ENCODE measurements at places on chromosomes 6 and 20.

GRCh38 chr6:150687508-150687907 lies 87.8 kb downstream of the PLEKHG1 start:
- DNase-seq = no peak

DNA sequence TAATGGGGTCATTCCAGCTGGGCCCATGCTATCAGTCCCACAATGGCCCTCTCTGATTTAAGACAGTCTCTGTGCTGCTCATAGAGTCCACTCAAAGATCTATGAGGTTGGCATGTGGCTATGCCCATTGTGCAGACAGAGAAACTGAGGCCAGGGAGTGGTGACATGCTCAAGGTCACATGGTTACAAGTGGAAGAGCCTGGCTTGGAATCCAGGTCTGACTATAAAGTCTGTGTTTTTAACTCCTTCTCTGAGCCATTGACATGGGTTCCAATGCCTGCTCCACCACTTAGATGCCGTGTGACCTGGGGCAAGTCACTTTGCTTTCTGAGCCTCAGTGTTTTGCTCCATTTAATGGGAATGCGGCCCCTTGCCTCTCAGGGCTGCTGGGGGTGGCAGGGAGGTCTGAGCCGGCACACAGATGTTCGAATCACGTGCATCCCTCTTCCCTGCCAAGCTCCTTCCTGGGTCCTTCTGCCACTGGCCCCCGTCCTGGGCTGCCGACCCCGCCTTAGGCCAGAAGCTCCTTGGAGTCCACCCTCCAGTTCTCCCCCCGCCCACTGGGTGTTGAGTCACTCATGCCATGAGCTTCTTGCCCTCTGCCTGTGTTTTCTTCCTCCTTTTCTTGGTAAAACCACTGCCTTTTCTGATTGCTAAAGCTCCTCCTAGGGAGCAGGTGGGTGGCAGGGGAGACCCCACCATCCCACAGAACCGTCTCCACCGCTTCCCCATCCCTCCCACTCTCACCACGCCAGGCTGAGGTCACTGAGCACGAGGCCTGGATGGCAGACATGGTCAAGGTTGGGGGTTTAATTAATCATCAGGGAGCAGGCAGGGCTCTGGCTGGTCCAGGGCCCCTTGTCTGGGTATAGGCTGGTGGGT lies 35.7 kb downstream of the CEBPB start:
- no peak for DNase-seq

DNA sequence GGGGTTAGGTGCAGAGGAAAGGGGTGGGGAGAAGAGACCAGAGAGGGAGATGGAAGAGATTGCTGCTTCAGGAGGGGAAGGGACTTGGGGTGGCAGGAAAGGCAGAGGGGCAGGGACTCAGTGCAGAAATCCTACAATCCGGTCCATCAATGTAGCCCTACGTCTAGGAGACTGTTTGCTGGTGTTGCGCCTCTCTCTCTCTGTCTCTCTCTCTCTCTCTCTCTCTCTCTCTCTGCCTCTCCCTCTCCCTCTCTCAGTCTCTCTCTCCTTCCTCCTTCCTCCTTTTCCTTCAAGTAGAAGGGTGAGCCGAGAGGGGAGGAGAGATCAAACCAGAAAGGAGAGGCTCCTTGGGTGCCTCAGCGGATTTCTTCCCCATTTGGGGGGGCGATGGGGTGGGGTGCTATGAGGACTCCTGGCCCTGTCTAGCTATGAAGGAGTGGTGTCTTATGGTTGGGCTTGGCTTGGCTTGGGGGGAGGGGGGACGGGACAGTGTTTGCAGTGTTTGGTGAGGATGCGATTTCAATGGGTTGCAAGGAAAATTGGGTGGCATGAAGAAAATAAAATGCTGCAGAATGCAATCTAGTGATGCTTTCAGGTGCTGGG lies 181.2 kb downstream of the TBXT start:
- no peak for DNase-seq

GRCh38 chr20:50516180-50516934 lies 6.2 kb downstream of the PTPN1 start:
- no peak for DNase-seq

DNA sequence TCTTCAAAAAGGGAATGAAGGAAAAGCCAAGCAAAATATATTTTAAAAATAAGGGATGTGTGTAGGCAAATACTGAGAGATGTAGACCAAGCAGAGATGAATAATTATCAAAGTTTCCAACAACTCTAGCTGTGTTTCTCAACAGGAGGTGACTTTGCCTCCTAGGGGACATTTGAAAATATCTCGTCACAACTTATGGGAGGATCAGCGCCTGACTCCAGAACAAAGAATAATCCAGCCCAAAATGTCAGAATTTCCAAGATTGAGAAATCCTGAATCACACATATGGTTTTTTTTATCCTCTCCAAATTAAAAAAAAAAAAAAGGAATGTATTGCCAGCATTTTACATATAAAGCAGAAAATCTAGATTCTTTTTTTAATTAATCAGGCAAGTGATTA lies 241.2 kb upstream of the ZFP64 start:
- DNase-seq = no peak

GRCh38 chr6:7144872-7145584 lies 37.3 kb downstream of the RREB1 start:
- no peak for DNase-seq

- DNase-seq = no peak
These were observed 9.7 kb upstream of the MMS22L start for GRCh38 chr6:97292671-97293070.

DNA sequence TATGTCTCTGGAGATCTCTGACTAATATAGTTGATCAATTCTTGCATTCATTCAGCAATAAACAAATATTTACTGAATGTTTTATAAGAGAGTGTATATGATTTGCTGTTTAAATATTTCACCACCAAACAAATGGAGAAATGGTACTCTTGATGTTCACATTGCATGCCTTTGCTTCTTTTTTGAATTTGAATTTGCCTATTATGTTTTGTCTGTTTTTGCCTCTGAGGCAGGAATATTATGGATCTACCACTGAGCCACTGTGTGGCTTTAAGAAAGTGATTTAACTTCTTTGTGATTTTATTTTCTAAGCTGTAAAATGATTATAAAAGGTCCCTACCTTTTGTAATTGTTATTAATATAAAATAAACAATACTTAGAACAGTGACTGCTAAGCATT lies 345.0 kb downstream of the DOK5 start:
- no peak for DNase-seq

DNA sequence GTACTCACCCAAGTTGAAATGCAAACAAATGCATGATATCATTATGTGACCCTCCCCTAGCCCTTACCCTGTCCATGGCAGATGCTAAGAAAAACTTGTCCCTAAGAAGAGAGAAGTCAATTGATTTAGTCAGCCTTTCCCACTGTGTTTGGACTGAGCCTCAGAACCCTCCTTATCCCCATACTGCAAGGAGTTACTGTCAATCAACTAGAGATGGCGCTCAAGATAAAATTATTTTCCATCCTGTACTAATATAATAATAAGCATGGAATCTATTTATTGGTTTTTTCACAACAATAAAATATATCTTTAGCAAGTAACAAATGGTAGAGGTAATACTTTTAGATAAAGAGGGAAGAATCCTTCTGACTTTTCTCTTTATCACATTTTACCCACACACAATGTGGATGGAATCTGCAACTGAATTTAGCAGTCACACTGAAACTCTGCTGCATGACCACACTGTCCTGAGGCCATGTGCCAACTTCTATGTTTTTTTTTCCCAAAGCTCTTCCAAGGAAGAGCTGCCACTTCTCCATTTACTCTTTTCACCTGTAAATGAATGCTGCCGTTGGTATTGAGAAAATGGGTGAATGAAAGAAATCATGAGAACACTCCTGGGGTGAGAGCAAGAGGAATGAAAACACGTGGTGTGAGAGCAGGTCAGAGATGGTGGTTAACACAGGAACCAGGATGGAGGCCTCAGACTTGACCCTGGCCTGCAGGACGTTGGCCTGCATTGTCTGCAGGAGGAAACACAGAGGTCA lies 10.5 kb downstream of the NT5E start:
- no peak for DNase-seq

DNA sequence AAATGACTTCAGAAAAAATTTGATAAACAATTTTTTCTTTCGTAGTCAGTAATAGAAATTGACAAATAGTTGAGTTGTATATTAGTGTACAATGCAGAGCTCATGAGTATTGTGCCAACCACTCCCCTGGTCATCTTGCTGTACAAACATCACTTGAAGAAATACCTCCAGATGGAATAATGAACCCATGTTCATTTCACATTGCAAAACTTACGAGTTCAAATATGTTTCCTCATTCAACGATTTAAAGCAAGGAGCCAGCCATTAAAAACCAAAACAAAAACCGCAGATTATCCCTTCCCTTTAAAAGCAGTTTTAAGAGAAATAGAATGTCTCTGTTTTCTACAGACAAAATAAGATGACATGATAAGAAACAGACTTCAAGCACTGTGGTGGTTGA lies 62.5 kb downstream of the RALGAPA2 start:
- no peak for DNase-seq

- DNase-seq = peak; percentile 74
These were observed 27.8 kb downstream of the TCF21 start for GRCh38 chr6:133916650-133917151.

GRCh38 chr6:42135722-42136121 lies 6.7 kb downstream of the C6orf132 start:
- no peak for DNase-seq

GRCh38 chr6:12717356-12717755 lies 789 bp downstream of the PHACTR1 start:
- DNase-seq = no peak

DNA sequence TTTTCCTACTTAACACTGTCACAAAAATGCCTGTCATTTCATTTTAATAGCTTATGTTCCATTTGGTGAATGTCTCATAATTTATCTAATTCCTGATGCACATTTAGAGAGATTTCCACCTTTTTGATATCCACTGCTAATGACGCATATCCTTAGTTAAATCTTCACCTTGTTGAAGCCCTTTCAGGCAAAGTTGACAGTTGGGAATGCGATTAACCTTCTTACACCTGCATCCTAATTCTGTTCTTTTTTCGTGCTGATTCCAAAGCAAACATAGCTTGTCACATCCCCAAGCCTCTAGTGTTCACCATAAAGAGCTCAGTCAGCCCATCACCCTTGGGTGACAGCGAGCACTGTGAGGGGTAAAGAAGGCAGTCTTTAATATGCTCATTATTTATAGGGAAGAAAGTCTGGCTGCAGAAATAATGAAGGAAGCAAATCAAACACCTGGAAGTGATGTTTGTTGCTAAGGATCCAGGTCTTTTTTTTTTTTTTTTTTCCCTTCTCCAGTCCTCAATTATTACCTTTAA lies 205.6 kb downstream of the DTNBP1 start:
- no peak for DNase-seq

GRCh38 chr20:24368253-24368652 lies 101.2 kb upstream of the SYNDIG1 start:
- DNase-seq = no peak

GRCh38 chr20:33830371-33830770 lies 19.2 kb downstream of the CHMP4B start:
- DNase-seq = no peak
